ENCODE measurements at places on chromosomes 11 and 22.

DNA sequence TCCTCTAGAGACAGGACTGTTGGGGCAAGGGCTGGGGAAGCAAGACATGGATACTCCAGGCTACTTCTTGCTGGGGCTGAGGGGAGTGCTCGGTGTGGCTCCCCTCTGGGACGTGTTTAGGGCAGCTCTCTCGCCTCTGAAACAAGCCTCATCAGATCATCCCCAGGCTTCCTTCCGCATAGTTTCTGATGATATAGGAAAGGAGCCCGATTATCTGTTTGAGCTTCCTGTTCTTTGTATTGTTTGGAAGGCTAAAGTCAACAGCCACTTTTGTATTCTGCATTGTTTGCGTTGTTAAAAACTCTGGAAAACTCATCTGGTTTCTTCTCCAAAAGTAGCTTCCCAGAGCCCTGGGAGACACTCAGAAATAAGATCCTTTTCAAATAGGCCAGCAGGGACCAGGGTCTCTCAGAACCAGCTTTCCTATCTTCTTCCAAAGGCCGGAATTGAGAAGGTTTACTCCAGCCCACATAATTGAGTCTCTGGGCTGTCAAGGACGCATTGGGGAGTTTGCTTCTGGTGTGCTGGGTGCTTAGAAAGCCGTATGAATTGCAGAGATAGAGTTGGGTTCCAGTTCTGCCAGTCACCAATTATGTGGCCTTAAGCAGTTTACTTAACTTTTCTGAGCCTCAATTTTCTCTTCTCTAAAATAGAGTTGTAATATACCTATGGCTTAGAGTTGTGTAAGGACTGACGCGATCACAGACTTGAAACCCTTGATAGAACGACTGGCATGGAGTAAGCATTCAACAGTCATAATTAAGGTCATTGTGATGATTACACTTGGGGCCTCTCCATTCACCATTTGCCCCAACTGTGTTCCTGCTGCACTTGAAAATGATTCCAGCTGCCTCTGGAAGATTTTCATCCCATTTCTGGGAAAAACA lies 19.1 kb downstream of the CD44 start:
- DNase-seq, result no peak

- DNase-seq, result no peak
Observed at GRCh38 chr11:130068986-130069658, 572 bp upstream of the APLP2 start.

DNA sequence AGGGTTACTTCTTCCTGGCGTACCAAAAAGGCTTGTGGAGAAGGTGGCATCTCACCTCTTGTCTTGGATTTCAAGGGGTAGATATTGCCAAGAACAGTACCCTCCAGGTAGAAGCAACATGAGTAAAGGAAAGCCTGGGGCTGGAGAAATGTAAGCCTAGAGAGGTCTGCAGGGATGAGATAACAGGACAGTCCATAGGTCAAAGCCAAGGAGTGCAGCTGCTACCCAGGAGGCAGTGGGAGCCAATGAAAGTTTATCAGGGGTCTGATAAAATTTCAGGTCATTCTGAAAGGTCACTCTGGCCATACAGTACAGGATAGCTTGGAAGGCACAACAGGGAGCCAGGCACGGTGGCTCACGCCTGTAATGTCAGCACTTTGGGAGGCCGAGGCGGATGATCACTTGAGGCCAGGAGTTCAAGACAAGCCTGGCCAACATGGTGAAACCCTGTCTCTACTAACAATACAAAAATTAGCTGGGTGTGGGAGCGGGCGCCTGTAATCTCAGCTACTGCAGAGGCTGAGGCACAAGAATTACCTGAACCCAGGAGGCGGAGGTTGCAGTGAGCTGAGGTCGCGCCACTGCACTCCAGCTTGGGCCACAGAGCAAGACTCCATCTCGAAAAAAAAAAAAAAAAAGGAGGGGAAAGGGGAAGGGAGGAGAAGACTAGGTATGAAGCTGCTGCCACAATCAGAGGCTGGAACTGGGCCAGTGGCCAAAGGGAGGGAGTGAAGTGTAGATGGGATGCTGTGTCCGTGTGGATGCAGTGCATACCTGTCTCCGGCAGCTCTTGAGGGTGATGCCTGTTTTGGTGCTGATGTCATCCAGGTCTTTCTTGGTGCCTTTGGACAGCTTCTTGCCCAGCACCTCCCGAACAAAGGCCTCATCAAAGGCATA lies 1.2 kb downstream of the FIBP start:
- no peak for DNase-seq

DNA sequence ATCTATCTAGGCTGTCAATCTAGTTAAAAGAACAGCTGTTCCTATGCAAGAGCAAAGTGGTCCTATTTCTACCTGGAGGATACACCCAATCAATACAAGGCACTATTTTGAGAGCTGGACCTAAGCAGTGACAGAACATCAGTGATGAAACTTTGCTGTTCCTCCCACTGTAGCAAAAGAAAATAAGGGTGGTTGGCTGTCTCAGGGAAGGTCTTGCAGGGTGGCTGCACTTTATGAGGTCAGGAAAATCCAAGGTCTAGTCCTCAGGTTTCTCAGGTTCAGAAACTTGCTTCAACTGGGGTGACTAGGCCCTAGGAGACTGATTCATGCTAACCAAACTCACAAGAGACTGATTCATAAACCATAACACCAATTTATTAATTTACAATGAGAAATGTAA lies 11.6 kb downstream of the CPSF7 start:
- DNase-seq, result no peak

DNA sequence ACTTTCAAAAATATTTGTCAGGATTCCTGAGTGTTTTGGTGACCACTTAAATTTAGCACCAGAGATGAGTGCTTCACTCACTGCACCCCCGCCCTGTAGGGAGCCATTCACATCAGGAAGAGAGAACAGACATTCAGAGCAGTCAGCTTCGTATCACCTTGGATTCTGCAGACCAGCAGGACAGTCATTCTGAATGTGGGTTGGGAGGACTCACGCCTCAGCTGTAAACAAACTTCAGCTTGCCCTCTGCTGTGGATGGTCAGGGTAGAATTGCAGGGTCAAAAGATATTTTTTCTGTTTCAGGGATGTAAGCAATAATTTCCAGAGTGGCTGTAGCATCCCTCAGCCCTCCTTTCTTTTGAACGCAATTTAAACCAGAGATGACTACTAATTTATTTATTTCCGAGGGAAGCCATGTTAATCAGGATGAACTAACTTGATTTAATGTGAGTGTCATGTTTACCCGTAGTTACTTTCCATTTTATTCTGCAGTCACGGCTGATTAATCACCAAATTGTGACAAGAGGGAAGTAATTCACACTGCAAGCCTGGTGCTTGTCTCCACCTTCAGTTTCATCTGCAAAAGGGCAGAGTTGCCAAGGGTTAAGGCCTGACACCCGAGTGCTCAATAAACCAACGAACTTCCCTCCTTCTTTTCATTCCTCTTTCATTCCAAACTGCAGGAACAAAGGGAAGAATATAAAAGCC lies 174.2 kb upstream of the DDI1 start:
- DNase-seq, result no peak

DNA sequence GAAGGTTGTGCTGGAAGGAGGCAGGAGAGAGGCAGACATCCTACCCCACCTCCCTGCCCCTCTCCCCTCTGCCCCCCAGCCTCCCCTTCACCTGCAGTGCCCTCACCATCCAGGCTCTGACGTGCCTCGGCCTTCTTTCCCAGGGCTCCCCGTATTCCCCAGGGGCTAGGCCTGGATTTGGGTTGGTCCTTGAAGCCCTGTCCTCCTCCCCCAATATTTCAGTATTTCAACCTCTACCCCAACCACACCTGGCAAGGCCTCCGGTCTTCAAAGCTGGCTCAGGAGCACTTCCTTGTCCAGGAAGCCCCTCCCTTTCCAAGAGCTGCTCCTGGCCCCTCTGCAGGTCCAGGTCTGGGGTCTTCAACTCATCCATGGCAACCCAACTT lies 8.6 kb upstream of the PDE2A start:
- DNase-seq, result no peak

DNA sequence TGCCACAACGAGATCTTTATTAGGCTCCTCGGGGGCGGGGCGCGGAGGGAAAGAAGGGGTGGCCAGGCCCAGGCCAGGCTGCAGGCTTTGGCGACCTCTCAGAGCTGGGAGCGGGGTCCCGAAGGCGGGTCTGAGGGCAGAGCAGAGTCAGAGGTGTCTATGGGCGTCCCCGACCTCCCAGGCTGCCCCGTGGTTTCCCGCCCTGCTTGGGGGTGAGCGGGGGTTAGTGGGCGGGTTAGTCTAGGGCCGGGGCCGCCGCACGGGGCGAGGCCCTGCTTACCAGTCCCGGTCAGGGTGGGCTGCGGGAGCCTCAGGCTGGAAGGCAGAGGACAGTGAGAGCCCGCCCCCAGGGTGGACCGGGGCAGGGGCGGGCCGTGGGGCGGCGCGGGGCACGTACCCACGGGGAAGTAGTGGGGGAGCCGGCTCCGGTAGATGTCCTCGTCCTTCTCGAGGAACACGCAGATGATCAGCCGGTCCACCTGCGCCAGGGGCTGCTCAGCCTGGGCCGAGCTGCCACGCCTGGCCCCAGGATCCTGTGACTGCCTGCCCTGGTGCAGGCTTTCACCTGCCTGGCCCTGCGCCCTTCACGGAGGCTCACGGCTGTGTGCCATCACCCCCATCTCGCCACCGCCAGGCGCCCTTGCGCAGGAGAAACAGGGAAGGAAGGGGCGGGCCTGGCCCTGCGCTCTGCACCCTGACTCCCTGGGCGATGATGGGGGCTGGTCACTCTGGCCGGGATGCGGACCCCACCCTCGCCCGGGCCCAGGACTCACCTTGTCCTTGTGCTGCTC lies 12.5 kb downstream of the OTUB1 start:
- DNase-seq, result no peak

DNA sequence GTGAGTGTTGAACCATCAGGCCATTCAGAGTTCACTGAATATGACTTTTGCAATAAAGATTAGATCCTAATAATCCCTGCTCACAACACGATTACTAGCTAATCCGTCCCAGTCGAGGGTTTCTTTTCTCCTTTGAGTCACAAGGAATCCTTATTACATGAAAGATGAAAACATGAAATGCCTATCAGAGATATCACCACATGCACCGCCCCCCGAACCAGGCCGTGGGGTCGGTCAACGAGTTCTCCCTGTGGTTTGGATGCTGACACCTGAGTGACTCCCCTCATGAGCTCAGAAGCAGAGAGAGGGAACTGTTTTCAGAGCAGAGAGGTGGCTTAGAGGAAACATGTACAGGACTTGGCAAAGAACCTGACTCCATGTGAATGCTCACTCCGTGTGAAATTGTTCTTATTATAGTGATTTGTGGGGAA lies 263.3 kb downstream of the ETS1 start:
- DNase-seq, result no peak

DNA sequence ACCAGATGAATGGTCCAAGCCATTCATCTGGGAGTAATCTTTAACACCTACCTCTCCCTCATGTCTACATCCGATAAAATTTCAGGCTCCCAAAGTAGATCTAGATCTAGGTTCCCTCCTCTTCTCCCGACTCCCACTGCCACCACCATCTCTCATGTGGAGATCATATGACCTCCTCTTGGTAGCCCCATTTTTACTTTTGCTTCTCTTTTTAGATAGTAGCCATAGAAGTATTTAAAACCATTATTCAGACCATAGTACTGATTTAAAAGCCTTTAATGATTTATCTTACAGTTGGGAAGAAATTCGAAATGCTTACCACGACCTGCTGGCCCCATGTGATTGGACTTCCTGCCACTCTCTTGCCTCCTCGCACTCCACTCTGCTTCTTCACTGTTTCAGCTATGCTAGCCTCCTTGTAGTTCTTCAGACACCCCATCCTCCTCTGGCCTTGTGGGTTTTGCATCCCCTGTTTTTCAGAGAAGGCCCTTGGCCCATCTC lies 98.5 kb downstream of the RASSF10 start:
- no peak for DNase-seq

DNA sequence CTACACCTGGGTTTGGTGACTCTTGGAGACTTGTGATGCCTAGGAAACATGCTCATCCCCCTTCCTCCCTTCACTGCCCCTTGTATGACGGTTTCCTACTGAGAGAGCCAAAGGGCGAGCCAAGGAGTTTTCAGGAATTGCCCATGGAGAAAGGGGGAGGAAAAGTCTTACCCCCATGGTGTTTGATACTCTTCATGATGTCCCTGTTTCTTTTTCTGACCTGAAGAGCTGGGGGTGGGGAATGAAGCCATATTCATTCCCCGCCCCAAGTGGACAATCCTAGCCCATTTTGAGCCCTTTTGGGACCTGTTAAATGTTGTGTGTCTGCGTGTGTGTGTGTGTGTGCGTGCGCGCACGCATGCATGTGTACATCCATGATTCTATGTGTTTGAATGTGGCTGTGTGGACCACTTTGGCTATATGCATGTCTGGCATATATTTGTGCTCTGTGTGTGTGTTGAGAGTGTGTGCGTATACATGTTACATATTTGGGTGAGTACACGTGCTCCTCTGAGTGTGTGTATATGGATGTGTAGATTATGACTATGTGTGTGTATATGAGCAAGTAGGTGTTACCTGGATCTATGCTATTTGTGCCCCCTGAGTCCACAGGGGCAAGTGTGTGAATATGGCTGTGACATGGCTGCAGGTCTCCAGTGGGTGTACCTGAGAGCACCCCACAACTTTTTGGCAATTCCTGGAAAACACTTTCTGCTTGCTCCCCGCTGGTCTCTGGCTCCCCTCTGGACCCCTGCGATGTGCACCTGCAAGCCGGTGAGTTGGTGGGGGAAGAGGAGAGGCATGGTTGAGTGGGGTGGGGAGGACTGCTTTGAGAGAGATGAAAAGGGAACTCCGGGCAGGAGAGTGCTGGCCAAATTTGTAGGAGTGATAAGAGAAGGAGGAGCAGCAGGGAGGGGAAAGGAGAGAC lies 24.6 kb downstream of the OTOG start:
- no peak for DNase-seq

GRCh38 chr11:104694259-104695064 lies 203.8 kb downstream of the CASP12 start:
- no peak for DNase-seq

DNA sequence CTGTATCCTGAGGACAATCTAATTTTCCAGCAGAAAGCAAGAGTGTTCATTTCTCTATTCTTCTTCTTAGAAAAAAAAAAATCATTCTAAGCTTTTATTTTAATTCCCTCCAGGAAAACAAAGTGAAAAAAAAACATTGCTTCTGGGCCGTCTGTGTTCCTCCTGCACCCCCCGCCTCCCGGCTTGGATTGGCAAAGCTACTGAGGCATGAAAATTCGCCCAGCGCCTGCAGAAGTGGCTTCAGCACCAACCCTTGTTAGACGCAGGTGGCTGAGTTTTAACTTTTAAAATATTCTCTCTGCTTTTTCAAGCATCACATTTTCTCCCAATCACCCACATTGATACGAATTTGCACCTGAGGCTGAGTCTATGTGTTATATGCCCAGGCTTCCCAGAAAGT lies 401.6 kb downstream of the BRD1 start:
- DNase-seq, result no peak

DNA sequence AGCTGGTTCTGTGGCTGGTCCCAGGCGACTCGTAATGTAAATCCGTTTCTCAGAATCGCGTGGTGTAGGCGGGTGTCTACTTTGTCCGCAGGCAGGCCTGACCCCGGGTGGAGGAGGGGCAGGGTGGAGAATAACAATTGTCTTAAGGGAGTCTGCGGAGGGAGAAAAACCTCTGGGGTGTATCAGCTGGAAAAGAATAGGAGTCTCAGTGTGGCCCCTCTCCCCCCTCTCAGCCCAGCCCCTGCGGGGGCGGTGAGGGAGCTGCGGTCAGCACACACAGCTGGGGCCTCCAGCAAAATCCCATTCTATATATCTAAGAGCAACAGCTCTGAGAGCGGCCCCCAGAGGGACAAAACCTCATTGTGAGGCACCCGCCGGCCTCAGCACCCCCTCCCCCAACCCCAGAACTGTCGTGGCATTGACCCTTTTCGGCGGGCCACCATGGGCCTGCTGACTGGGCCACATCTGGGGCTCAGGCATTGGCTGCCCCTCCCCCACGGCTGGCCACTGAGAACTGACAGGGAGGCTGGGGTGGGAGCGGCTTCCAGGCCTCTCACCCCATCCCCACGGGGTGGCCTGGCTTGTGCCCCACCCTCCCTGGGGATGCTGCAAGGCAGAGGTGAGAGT lies 2.7 kb upstream of the MYRF start:
- DNase-seq, result no peak
